H9 (cell line): ENCODE measurements at places on chromosomes 13 and 19. TPM values are rescaled to one million over a fixed set of nuclear protein-coding genes. Genes with fewer than 3 reads are reported as not detected.

DNA sequence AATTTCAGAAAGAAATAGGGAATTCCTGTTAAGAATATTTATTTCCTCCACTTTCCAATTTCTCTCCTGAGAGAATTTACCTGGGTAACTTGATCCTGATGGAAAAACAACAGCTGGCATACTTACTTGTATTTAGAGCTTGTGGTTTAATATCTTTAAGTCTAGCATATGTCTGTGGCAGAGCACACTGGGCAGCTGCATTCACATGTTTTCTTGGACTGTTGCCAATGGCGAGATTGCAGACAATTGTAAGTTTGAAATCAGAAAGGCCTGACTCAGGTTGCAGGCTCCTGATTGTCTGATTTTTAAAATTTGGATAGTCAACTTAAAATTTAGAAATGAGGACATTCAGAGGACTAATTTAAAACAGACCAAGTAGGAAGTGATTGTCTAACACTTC lies 66.9 kb downstream of the NHLRC3 start:
- no peaks in the 10 kb centered on the region for H3K36me3 ChIP-seq
- H3K4me3 ChIP-seq, result no peak overlapping the region
- DNase-seq, result no peak

Gene SHD
- 2.7 and 4.4 TPM in 2 replicates for total RNA-seq

DNA sequence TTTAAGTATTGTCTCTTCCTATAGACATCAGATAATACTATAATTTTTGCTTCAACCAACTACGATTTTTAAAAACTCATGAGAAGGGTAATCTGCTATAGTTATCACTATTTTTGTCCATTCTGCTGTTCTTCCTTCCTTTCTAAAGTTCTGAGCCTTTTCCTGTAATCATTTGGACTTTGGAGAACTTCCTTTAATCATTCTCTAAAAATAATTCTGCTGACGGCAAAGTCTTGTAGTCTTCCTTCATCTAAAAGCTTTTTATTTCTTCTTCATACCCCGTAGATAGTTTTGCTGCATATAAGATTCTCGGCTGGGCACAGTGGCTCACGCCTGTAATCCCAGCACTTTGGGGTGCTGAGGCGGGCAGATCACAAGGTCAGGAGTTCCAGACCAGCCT lies 5.1 kb upstream of the FCGBP start:
- H3K4me3 ChIP-seq, result no peak overlapping the region
- H3K36me3 ChIP-seq, result no peaks in the 10 kb centered on the region
- H3K27me3 ChIP-seq, result no peaks in the 10 kb centered on the region
- no peaks in the 10 kb centered on the region for H3K4me1 ChIP-seq

Gene APC2
- 0.68 and 2.0 TPM in 2 replicates for total RNA-seq

GRCh38 chr13:78521091-78521490 lies 82.3 kb downstream of the POU4F1 start:
- DNase-seq, result no peak
- H3K4me1 ChIP-seq, result no peaks in the 10 kb centered on the region
- no peak overlapping the region for H3K27ac ChIP-seq
- no peaks in the 10 kb centered on the region for H3K27me3 ChIP-seq

DNA sequence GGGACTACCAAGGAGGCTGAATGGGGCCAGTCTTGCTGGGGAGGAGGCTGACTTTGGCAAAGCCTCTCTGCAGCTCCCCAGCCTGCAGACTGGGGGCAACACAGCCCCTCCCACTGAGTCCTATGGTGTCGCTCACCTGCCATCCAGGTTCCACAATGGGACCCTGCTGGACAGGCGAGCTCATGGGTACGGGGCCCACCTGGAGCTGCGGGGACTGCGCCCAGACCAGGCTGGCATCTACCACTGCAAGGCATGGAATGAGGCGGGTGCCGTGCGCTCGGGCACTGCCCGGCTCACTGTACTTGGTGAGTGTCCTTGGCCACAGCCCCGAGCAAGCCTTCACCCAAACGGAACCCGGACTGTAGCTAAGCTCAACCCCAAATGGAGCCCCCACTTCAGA lies 5.0 kb downstream of the CILP2 start:
- H3K4me3 ChIP-seq, result no peak overlapping the region
- H3K36me3 ChIP-seq, result peaks cover 2% of the 10 kb centered on the region; the same call in 1 of the 2 replicates
- no peak for DNase-seq
- no peaks in the 10 kb centered on the region for H3K4me1 ChIP-seq
- H3K27ac ChIP-seq, result no peak overlapping the region

DNA sequence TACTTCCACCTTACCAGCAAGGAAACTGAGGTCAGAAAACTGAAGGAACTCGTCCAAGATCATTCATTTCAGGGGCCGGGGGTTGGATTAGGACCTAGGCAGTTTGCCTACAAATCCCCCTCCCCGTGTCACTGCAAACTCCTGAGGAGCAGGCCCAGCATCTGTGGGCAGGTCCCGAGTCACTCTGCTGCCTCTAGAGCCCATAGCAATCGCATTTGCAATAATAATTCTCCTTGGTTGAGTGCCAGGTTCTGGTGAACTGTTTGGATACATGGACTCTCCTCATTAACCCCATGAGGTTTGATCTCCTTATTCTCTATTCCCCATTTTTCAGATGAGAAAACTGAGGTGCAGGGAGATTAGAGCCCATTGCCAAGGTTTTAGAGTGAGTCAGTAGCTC lies 903 bp downstream of the PIN1 start:
- H3K27me3 ChIP-seq, result no peaks in the 10 kb centered on the region
- no peak overlapping the region for H3K27ac ChIP-seq
- peaks cover 11% of the 10 kb centered on the region for H3K36me3 ChIP-seq

- no peak overlapping the region for H3K27ac ChIP-seq
- no peak for DNase-seq
- no peak overlapping the region for H3K4me3 ChIP-seq
- H3K36me3 ChIP-seq, result peaks cover 36% of the 10 kb centered on the region
- H3K4me1 ChIP-seq, result no peaks in the 10 kb centered on the region
Measured at GRCh38 chr19:10372690-10373089, 7.7 kb downstream of the TYK2 start.

Gene ZNF324
- 12.7 and 14.8 TPM in 2 replicates for total RNA-seq

Gene RINL
- total RNA-seq, result 6.4 and 7.3 TPM in 2 replicates

Gene VMAC
- 1.9 and 2.2 TPM in 2 replicates for total RNA-seq

Gene KLK2
- total RNA-seq, result not detected in 2 replicates
